ENCODE measurements at places on chromosomes 7 and 10. TPM values are rescaled to one million over a fixed set of nuclear protein-coding genes. Genes with fewer than 3 reads are reported as not detected.

DNA sequence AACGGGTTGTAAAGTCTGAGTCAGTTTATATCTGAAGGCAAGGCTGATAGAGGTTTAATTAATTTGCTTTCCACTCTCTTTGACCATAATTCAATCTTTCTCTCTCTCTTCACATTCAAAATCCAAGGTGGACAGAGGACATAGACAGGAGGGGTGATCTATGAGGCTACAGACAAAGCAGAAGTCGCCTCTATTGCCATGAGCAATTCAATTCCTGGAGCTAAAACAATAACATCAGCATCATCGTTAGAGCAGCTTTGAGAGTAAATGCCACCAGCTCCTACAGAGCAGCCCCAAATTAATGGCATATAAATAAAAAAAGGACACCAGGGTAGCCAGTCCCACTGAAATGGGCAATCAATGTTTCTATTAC, 93.2 kb downstream of the DGKI start:
- DNase-seq: no peak

DNA sequence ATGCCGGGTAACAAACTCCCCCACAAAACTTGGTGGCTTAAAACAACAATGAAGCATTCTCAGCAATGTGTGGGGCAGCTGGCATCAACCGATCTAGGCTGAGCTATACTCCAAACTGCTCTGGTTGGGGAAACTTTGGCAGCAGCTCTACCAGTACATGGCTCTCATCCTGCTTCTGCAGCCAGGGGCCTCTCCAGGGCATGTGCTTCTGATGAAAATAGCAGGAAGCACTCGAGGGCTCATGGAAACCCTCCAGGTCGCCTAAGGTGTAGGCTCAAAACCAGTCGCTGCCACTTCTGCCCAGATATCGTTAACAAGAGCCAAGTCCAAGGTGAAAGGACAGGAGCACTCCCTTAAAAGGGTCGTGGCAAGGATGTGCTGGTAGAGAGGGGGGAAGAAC, 134.1 kb downstream of the TEX36 start:
- DNase-seq: no peak

GRCh38 chr7:20035279-20035875, 181.8 kb downstream of the MACC1 start:
- no peak for DNase-seq

GRCh38 chr10:76759681-76760080, 877.9 kb downstream of the KCNMA1 start:
- no peak for DNase-seq

- DNase-seq: peak; percentile 20
These were observed 40.4 kb upstream of the DLX5 start for GRCh38 chr7:97064972-97065587.

DNA sequence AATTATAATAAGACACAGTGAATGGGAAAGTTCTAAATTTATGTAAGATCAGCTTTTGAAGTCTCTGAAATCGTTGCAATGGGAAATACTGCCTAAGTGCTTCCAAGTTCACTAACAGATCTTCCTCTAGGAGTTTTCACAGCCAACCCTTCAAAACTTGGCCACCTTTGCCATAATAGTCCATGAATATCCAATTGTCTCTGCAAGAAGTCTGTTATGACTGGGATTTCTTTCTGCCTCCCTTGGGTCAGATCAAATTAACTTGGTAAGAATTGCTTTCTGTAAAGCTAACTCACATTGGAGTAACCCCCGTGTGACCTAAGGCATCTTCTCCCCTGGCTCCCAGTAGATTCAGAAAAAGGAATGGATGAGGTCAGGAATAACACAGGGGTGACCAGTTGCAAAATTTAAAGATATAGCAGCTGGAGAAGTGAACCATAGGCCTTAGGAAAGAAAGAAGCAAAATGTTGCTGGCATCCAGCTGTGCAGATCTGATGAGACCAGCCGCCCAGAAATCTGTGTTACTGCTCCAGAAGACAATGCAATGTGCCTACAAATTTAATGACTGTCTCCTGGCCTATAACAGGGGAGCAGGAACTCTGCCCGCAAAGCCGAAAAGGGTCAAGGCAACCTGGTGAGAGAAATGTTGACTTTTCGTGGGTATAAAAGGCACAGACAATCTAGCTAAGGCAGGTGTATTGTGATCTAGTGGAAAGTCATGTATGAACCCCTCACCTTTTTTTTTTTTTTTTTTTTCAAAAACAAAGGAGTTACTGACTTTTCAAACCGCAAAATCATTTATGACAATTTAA, 7.5 kb upstream of the OPTN start:
- DNase-seq: no peak

DNA sequence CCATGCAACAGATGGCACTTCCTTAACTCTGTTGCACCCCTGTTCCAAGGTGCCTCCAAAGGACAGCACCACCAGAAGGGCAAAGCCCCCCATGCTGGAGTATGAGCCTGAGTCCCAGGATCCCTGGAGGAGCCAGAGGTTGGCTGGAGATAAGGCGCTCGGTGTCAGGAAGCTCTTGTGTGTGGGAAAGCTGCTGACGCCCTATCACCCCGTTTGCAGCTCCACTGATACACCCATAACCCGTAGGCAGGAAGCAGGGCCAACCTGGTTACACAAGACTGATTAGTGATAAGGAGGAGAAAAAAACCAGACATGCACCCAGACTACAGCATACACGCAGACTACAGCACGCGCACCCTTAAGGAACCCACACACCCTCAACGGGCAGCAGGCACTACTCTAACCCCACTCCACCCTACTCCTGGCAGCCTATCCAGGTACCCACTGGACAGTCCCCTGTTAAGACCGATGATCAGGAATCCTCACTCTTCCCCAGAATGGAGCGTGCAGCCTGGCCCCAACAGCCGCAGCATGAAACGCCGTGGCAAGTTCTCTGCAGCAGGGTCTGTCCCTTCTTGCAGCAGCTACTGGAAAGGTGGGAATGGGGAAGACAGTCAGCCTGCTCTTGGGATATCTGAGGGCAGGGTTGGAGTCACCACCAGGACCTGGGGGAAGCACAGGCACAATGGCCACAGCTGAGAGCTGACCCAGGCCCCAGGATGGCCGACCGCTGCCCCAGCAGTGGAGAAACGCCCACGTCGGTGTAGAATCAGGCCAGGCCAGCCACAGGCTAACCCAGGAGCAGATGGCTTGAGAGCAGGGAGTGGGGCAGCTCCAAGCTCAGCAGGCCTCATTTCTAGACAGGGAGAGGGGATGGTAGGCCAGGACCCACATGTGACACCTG, 38.3 kb upstream of the TUBB8 start:
- no peak for DNase-seq

DNA sequence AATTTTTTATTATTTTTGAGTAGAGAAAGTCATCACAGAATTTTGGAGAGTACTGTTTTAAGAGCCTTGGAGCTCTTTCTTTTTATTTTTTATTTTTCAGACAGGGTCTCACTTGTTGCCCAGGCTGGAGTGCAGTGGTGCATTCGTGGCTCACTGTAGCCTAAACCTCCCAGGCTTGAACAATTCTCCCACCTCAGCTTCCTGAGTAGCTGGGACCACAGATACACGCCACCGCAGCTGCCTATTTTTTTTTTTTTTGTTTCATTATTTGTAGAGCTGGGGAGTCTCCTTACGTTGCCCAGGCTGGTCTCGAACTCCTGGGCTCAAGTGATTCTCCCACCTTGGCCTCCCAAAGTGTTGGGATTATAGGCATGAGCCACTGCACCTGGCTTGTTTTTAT, 10.6 kb downstream of the CPA4 start:
- no peak for DNase-seq

DNA sequence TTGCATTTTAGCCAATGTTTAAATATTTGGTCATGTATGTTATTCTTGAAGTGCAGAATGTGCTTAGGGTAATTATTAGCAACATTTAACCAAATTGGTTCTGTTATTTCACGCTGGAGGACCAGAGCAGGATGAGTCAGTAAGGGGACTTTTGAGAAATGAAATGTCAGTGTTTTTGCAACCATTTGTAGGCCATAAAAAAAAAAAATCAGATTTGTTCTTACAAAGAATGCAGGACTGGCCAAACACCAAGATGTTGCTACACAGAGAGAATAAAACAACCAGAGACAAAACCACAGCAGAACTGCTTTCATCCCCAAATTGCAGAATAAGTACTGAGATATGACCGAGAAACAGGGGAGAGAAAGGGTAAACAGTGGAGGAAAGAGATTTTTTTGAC, 62.1 kb downstream of the TPST1 start:
- no peak for DNase-seq

- DNase-seq: no peak
These were observed 21.2 kb downstream of the TECTB start for GRCh38 chr10:112304267-112304859.

GRCh38 chr10:112115781-112116385, 67.7 kb downstream of the GPAM start:
- no peak for DNase-seq

GRCh38 chr7:36018816-36019484, 134.1 kb upstream of the EEPD1 start:
- no peak for DNase-seq

DNA sequence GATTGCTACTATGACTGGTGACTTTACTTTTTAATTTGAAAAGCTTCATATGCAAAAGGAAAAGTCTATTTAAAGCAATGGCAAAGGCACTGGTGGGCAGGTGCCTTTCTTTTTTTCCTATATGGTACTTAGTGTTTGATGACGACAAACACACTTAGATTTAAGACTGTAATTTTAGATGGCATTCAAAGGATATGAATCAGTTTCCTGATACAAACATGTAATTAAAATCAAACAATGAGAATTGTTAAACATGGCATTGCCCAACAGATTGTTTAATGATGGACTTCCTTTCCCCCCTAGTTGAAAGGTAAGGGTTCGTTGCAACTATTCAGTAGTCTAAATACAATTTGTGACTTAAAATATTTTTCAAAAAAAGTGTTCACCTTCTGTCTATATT, 106.5 kb upstream of the SEMA3C start:
- DNase-seq: no peak

DNA sequence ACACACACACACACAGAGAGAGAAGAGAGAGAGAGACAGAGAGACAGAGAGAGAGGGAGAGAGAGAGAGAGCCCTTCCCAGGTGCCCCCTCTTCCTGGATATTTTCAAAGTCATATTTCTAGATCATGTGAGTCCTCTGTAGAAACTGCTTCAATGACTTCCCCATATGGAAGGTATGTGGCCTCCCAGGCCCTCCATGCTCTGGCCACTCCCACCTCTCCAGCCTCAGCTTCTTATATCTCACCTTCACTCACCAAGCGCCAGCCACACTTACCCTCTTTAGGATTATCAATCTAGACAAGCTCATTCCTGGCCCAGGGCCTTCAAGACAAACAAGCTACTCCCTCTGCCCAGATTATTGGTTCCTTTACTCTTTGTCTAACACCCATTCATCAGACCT, 259.7 kb downstream of the MTERF1 start:
- no peak for DNase-seq

GRCh38 chr10:125152450-125153368, 7.7 kb downstream of the CTBP2 start:
- no peak for DNase-seq

DNA sequence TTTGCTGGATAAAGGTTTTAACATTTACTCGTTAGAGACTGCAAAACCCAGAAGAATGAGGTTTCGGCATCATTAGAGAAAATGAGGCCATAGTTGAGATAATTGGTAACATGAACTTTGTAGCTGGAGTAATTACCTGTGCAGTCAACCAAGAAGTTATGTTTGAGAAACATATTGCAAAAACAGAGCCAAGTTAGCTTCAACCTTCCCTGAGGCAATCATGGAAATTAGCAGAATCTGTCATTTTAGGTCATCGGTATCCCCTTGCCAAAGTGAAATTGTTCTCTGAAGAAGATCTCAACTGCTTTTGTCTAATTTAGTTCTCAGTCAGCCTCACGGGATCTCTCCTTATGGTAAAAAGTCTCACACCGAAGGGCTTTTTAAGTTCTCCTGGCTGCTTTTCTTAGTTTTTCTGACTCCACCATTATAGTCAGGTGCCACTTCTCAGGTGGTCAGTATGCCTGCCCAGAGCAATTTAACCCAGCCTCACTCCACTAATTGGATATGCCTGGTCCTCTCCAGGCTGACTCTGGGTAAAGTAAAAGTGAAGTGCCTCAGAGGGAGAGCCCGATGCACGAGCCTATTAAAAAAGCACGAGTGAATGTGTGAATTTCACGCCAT, 52.5 kb downstream of the NRCAM start:
- no peak for DNase-seq

DNA sequence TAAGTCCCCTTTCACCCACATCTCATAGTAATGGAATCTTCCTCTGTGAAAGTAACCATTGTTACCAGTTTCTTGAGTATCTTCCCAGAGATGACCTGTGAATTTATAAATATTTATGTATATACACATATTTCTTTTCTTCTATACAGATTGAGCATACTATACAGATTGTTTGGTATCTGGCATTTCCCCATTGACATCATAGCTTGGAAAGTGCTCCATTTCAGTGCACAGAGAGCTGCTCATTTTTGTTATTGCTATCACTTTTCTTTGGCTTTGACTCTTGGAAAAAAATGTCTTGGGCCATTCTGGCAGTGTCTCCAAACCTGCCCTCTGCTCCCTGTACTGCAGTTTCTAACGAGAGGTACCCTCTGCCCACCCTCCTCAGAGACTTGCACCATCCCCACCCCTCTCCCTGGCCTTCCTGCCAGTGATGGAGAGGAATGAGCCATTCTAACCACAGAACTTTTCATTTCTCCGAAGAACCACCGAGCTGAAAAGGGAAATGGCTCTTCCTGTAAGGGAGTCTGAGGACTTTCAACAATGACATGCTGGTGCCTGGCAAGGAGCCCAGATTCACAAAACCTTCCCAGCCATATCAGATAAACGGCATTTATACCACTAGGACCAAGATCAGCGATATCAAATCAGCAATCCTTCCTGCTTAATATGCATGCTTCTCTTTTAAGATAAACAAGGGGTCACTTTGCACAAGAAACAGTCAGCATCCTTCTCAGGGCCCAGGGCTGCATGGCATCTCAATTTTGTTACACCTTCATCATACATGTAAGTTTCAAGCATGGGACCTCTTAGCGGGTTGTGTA, 19.7 kb upstream of the CCSER2 start:
- peak; percentile 41 for DNase-seq

- no peak for DNase-seq
These were observed 4.9 kb downstream of the ZNF277 start for GRCh38 chr7:112211348-112211907.

GRCh38 chr10:114565066-114565465, 93.0 kb downstream of the ABLIM1 start:
- no peak for DNase-seq

GRCh38 chr10:26269754-26270153, 53.2 kb downstream of the GAD2 start:
- no peak for DNase-seq

The TCTN3 gene
- total RNA-seq: 22.2 TPM

The EGFR gene
- not detected for total RNA-seq

The PHKG1 gene
- total RNA-seq: 3.7 TPM

The CTNNA3 gene
- not detected for total RNA-seq

The ATP5MK gene
- 148 TPM for total RNA-seq

The TFPI2 gene
- total RNA-seq: not detected

The SLC29A4 gene
- 0.36 TPM for total RNA-seq

The SPDYE2B gene
- not detected for total RNA-seq

The EIF4H gene
- 167 TPM for total RNA-seq

The CPSF4 gene
- 49.2 TPM for total RNA-seq

The CLRN3 gene
- total RNA-seq: not detected
